Stimulated activated CD8-positive, alpha-beta memory T cell treated with anti-CD3 and anti-CD28 coated beads, Interleukin-4, amount 100 ng/mL, for 1 hour (primary cell): ENCODE measurements at places on chromosomes 3 and 15.

DNA sequence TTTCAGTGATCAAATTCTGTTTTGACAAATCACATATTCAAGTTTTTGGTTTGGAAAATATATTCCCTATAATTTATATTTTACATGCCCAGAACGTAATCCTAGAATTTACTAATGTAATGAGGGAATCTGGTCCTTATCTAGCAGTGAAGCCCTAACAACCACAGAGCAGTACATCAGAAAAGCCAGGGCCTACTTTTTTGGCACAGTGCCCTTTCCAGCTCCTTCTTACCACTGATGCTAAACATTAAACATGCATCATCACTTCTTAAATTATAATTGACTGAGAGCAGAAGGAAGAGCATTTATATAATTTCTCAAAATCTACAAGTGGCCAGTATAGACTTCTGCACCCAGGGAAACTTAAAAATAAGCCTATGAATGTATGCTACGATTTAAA lies 66.7 kb downstream of the FBXL22 start:
- no peak for DNase-seq

DNA sequence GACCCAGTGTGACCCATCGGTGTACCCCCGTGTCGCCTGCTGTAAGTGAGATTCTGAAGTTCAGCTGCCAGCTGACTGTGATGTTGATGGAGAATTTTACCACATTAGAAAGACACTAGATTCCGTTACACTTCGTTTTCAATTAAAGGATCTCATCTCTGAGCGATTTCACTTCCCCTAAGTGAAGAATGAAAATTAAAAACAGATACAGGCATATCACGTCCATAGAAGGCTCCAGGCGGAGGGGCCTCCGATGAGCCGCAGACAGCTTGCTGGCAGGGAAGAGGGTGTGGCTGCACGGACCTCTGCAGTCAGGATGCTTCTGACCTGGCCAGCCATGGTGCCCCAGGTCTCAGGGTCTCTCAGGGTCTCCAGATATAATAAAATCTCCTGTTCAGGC lies 6.6 kb upstream of the CPN2 start:
- DNase-seq: no peak

- DNase-seq: no peak
Measured at GRCh38 chr15:85742186-85742821, 52.4 kb downstream of the KLHL25 start.

DNA sequence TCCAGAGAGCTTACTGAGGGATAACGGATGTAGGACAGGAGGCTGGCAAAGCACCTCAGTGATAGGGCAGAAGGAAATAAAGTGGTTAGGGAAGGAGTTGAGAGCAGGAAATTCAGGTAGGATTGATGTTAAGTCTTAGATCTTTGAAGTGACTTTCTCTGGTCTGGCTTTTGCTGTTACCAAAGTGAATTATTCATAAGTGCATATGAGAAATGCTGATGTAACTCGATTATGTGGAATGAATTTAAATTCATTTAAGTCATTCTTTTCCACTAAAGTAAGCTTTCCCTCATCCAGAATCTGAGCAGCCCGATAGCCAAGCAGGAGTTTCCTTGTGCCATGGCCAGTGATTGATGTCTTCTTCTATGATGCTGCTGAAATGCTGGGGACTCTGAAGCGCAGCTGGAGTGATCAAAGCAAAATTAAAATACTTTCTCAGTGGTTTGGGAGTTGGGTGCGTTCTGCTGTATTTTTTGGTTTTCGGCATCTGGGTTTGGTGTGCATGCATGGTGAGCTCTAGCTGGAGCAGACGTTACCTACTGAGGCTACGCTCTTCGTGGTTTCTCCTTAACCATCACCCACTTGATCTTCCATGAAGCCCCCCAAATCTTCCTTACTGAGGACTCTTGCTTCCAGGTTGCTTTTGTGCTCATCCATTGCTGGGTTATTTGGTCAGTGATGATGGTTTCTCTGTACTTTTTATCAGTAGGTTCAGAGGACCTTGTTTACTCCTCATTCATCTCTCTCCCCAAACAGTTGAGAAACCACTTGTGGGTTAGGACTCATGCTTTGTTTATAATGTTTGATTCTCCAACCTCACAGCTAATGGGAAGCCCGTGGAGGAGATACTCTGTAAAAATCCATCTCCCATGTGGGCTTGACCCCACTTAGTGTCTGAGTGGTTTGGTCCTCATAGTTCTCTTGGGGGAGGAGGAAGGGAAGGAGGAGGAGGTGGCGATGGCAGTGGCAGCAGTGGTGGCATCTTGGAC lies 72.5 kb downstream of the IGF1R start:
- DNase-seq: no peak

GRCh38 chr3:49271047-49271446 lies 6.0 kb downstream of the C3orf62 start:
- DNase-seq: no peak

GRCh38 chr3:123750209-123750608 lies 133.9 kb downstream of the MYLK start:
- no peak for DNase-seq

DNA sequence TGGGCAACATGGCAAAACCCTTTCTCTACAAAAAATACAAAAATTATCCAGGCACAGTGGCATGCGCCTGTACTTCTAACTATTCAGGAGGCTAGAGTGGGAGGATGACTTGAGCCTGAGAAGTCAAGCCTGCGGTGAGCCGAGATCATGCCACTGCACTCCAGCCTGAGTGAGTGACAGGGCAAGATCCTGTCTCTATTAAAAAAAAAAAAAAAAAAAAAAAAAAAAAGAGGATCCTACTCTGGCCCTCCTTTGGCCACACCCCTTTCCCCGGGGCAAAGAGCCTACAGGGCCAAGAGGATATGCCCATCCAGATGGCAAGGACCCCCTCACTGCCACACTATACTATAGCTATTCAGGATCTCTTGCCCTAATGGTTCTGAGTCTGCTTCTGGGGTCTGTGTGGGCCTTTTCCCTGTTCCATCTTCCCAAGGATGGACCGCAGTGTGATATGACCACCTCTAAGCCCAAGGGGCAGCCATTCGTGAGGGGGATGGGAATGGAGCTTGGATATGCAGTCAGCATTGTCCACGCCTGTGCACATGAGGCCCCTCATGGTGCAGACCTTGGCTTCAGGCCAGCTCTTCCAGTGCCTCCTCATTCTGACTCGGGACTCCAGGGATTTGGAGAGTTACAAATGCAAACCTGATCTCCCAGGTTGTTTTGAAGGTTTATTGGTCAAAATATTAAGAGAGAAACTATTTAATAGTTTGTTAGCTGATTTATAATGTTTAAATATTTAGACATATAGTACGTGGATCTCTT lies 7.3 kb downstream of the TYRO3 start:
- no peak for DNase-seq

DNA sequence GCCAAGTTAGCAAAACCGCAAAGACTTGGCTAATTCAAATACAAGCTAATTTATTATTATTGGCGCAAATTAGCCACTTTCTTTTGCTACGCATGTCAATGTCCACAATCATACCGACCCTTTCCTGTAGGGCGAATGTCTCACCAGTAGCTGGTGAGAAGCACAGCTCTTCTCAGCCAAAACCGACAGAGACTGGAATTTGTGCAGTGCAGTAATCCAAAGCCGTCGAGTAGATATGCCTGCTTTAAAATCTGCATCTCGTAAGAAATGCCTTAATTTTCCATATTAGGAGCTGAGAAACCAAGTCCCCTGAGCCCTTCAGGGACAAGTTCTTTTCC lies 614 bp upstream of the MINDY2 start:
- DNase-seq: peak; percentile 7

GRCh38 chr15:85164841-85165466 lies 183.3 kb downstream of the PDE8A start:
- no peak for DNase-seq

GRCh38 chr3:127451321-127451720 lies 139.2 kb downstream of the TPRA1 start:
- no peak for DNase-seq

DNA sequence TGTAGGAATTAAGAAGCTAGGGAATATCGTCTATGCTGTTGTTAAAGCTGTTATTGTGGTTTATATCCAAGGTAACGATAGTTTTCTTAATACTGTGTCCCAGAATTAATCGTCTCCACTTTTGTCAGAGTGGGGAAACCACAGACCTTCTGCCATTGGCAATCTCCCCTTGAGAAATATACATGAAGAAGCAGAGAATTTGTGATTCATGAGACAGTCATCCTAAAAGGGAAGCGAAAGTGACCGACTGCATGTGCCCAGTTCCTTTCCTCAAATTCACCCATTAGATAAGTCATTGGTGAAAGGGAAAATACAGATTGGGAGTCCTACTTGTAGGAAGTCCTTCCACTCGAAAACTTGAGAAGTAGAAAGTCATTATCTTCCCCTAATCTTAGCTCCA lies 26.6 kb downstream of the DIPK2A start:
- DNase-seq: no peak
